ENCODE measurements at places on chromosomes 5 and 9.
A peak's percentile ranks its signal among the peaks of the same experiment; 100 is the strongest.

DNA sequence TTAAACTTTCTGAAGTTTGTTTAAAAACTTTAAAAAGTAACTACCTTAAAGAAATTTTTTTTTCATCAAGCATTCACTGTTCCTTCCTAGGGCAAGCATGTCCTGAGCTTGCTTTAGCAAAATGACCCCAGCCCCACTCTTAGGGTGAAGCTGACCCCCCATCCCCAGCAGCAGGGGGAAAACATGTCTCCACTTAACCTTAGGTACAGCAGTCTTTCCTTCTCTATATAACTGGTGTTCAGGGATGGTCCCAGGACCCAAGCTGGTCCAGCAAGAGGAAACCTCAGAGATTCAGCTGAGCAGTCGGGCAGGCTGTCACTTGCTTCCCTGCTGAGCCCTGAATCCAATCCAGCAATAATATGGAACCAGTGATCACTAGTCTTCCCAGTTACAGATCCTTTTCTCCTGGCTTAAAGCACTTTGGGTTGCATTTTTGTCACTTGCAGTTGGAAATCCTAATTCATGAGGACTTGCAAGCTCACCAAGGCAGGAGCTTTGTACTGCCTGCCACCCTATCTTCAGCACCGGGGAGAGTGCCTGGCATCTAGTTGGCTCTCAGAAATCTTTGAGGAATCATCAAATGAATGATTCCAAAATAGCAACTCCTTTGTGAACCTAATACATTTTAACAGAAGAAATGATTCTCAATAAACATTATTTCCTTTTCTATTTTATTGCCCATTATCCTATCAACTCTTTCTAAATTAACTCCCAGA is 91.2 kb downstream of the FSTL4 start:
- no peak for DNase-seq

GRCh38 chr9:37390759-37391158 is 31.7 kb upstream of the GRHPR start:
- DNase-seq, result no peak

DNA sequence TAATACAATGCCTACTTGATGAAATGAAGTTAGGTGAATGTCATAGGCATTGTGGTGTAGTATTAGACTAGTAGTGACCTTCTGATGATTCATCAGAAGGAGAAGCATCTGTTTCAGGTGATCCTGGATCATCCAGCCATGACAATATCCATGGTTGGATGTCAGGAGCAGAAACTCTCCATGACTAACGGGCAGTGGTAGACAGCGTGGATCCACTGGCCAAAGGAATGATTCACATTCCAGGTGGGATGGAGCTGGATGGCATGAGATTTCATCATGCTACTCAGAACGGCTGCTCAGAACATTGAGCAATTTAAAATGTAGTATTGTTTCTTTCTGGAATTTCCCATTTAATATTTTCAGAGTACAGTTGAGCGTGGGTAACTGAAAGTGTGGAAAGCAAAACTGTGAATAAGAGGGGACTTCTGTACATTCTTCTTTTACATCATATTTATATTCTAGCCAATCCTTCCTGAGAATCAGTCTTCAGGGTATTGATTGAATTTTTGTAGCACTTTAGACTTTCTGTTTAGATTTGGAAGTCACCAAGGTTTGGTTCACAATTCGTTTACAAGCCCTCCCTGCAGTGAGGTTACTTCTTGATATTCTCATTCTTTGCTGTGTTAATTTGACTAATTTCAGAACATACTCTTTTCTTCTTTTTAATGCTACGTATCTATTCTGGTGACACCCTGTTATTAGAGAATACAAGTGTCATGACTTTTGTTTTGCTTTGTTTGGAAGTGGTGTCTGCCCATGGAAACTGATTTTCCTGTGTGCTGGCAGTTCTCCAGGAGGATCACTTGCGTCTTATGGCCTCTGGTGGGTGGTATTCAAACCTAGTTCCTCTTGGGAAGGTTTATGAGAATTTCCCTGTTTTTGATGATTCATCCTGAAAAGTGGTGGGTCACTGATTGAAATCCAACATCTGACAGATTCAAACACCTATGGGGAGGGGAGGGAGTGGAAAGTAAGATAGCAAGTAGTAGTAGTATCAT is 12.2 kb upstream of the CLINT1 start:
- DNase-seq, result peak; percentile 29

- DNase-seq, result no peak
Observed at GRCh38 chr5:150703762-150704161, 2.9 kb upstream of the RBM22 start.

GRCh38 chr9:893115-893514 is 51.6 kb downstream of the DMRT1 start:
- no peak for DNase-seq

GRCh38 chr9:2785060-2785950 is 58.6 kb downstream of the PUM3 start:
- no peak for DNase-seq

DNA sequence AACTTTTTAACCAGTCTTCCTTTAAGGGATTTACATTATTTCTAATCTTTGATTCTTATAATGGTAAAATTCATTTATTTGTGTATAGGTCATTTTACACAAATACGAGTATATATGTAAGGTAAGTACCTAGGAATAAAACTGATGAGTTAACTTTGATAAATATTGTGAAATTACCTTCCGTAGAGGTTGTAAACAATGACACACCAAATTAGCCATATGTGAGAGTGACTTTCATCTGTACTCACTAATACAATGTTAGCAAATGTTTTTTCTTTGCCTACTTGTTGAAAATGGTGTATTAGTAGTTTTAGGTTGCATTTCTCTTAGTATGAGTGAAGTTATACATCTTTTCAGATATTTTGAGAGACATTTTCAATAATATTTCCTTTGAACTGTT is 42.6 kb upstream of the TSLP start:
- DNase-seq, result no peak

DNA sequence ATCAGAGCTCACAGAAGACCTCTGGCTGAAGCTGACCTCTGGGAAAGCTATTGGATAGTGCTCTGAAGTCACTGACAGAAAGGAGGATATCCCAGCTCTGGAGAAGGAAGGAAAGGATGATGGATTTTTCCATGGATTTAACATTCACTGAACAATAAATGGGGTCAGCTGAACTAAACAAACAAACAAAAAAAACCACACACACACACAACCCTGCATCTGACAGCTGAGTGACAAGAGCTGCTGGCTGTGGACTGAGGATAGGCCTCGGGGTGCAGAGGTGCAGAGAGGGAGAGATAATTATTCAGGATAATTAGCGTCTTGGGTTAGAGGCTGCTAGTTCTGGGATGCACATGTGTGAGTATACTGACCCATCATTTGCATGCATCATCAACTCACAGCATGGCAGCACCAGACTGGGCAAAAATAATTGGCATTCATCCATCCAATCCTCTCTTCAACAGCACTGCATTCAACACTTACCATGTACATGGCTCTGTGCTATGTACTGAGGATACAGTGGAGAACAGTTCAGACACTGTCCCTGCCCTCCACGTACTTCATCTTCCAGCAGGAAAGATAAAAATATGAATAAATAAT is 131.4 kb upstream of the TRIM32 start:
- DNase-seq, result no peak

- DNase-seq, result no peak
Observed at GRCh38 chr5:15267966-15268365, 232.0 kb upstream of the FBXL7 start.

- no peak for DNase-seq
Observed at GRCh38 chr9:138064547-138064946, 187.0 kb downstream of the CACNA1B start.

GRCh38 chr9:110782701-110783100 is 114.1 kb downstream of the MUSK start:
- DNase-seq, result no peak

GRCh38 chr9:85981369-85981768 is 40.4 kb downstream of the NAA35 start:
- no peak for DNase-seq

- DNase-seq, result no peak
Observed at GRCh38 chr5:176901260-176902101, 2.3 kb upstream of the HK3 start.

DNA sequence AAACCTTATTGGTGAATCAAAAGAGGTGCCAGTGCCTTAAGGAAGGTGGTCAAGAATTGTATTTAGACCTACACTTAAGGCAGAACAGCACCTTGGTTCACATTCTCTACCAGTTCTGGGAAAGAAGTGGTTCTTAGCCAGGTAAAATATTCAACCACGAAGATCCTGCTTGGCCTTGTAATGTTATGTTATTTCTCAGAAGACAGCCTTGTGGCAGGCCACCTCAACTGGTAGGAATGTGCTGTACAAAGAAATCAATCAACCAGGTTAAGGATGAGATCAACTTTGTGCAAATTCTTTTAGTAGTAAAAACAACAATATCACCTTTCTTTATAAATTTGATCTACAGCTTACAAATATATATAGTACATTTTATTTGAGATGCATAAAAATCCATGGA is 246.8 kb downstream of the ARRDC3 start:
- DNase-seq, result no peak

GRCh38 chr9:6893350-6894131 is 135.8 kb downstream of the KDM4C start:
- no peak for DNase-seq

DNA sequence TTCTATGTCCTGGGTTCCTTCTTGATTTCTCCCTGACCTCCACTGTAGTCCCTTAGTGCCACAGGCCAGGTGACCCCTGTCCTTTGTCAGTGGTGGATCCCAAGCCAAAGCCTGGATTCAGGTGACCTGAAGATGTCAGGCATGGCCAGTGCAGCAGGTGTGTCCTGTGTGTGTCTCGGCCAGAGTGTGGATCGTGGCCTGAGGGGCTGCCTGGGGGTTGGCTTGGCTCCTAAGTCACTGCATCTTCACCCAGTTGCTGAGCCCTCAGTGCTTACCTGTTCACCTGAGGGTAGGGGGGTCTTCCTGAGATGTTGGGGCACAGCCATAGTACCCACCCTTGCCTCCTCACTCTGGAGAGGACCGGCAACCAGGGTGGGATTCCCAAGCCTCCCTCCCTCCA is 61.8 kb upstream of the PITX1 start:
- no peak for DNase-seq

DNA sequence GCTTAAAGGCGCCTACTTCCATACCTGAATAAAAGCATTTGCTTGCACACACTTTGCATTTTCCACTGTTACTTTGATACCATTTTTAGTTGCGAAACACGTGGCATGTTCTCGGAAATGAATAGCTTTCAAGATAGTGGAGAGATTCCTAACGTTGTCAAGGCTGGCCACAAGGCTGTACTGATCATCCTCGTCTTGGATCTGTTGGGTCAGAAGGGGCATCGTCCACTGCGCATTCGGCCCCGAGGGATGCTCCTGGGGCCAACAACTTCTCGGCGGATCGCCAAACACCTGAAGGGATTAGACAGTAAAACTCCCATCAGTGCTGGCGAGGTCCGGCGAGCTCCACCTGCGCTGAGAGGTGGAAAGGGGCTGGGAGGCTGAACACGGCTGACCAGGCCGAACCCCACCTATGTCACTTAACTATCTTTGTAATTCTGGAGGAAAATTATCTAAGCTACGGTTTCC is 599 bp downstream of the RAD1 start:
- no peak for DNase-seq

- DNase-seq, result peak; percentile 76
Observed at GRCh38 chr5:160342413-160342941, 27.9 kb downstream of the C1QTNF2 start.

- no peak for DNase-seq
Observed at GRCh38 chr5:93364378-93364777, 216.6 kb downstream of the NR2F1-AS1 start.

DNA sequence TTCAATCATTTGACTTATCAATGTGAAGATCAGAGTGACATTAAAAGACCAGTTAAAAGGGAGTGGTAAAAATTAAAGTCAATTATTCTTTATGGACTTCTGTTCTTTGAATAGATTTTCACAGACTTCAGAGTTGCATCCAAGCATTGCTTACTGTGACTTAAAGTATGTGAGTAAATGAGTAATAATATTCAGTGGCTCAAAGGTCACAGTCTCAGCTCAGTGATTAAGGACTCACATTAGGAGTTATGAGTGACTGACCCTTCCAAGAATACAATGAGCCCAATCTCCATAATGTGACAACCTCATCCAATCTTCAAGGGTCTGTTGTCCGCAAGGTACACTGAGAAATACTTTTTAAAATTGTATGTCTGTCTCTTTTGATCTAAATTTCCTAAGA is 811.2 kb downstream of the BRINP1 start:
- DNase-seq, result no peak

DNA sequence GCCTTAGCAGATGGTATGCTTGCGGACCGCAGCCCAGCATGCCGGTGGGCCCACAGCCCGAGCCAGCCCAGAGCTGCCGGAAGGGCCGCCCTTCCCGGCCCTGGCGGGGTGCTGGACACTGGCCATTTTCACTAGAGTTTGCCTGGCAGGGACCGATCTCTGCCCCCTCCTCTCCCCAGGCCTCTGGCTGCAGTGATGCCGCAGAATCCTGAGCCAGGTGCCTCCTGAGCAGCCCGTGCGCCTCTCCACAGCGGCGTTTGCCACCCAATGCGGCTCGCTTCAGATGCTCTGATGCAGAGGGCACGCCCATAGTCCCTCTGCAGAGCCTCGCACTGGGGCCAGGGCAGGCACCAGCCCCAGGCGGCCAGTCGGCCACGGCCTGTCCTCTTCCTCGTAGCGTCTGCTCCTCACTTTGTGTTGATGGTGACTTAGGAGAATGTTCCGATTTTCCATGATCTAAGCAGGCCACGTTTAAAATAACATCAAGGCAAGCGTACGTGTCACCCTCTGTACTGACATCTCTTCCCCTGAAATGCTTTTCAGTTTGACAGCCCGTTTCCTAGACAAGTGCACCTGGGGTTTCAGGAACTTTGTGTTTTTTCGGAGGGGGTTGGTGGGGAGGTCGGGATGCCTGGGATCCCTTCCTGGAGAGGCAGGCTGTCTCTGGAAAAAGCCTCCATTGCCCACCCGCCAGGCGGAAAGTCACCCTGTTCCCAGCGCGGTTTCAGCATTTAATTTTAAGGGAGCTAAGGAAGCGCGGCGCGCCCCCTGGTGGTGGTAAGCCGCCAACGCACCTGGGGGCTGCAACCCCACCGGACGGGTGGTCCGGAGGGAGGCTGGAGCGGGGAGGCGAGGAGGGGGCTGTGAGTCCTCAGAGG is 29.8 kb upstream of the HMCN2 start:
- peak; percentile 55 for DNase-seq

- no peak for DNase-seq
Observed at GRCh38 chr5:96569770-96570169, 92.4 kb upstream of the CAST start.

- DNase-seq, result no peak
Observed at GRCh38 chr5:138699482-138699881, 53.7 kb upstream of the CTNNA1 start.

DNA sequence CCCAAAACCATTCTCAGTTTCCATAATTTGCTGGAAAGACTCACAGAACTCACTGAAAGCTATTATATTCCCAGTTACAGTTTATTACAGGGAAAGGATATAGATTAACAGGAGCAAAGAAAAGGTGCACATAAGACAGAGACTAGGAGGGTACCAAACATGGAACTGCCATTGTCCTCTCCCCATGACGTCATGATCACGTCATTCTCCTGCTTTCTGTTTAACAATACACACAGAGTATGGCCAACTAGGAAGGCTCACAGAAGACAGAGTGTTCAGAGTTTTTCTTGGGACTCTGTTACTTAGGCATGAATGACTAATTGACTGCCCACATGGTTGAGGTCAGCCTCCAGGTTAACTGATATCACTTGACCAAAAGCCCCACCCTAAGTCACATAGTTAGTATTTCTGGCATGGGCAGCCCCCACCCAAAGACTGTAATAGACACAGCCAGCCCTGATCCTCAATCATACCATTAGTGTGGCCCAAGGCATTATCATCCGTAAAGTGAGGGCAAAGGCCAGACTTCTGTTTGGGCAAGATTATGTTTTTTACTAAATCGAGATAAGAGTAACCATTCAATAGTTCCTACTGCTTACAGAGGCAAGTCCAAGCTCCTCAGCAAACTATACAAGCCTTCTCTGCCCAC is 353.5 kb upstream of the POU5F2 start:
- no peak for DNase-seq

All from AG08395 (cell line).